ENCODE measurements at places on chromosomes 3 and 15.
A peak's percentile ranks its signal among the peaks of the same experiment; 100 is the strongest.

- DNase-seq, result no peak
Observed at GRCh38 chr3:178482981-178483380, 53.3 kb upstream of the KCNMB2 start.

DNA sequence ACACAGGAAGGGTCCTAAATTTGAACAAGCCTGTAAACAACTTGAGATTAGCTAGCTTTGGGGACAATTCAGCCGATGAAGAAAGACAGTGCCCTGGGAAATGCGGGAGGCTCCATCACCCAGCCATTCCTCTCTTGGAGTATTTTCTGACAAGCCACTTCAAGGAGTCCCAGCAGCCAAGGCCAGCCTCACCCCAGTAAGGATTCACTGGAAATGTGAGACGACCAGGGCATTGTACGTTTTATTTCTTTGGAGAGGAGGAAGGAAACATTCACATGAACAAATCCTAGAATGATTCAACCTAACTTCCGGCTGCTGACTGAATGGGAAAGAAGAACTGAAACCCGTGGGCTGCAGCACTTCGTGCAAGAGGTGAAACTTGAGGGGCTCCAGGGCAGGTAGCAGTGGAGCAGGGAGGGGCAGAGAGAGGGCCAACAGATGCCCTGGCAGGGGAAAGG, 116.4 kb upstream of the ARHGEF3 start:
- peak; percentile 61 for DNase-seq

DNA sequence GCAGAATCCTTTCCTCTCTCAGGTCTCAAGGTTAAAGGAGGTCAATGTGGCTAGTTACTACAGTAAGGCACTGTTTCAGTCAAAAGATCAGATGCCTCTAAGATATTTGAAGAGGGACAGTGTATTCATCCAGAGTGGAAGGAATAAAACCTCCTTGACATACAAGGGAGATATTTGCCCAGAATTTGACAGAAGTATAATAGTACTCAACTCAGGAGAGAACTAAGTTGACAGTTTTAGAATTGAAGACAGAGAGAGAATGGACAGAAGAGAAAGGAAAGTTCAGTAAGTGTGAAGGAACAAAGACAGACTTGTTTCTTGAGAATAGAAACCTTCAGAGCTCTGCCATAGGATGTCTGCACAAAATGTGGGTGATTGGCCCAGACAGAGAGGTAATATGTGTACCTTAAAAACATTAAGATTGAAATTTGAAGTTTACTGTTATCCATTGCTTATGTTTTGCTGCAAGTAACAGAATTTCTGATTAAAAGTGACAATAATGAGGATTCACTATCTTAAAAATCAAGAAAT, 507.1 kb downstream of the IGSF11 start:
- no peak for DNase-seq

- peak; percentile 38 for DNase-seq
Observed at GRCh38 chr3:59313365-59313764, 263.5 kb upstream of the CFAP20DC start.

DNA sequence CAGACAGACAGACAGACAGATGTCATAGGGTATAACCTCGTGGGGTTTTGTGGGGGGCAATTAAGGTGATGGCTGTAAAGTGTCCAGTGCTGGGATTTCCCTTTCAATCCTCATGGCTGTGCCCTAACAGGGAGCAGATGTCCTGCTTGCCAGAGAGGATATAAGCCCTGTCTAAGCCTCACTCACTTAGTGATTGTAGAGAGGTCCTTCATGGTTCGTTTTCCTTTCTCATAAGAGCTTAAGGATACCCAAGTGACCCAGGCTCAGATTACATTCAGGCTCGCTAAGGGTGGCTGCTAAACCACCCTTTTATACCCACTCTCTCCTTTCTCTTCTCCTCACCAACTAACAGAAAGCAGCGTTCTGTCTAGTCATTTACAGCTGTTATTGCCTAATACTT, 19.2 kb downstream of the LYSMD2 start:
- no peak for DNase-seq

- peak; percentile 48 for DNase-seq
Observed at GRCh38 chr3:140898340-140899180, 43.1 kb upstream of the SLC25A36 start.

DNA sequence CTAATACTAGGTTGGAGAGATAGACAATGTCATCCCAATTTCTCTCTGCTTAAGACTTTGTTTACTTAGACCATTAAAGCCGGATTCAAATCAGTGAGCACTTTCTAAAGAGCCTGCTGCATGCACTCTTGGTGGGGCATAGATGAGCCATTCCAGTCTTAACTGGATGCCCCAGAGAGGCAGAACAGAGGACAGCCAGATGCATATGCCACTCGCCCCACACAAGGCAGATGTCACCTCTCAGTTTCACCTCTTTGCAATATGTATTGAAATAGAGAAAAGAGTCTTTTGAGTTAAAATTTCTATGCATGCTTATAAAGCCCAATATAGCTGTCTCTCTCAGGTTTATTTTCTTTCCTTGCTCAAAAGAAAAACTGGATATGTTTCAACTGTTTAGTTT, 89.5 kb downstream of the LARS2 start:
- no peak for DNase-seq

DNA sequence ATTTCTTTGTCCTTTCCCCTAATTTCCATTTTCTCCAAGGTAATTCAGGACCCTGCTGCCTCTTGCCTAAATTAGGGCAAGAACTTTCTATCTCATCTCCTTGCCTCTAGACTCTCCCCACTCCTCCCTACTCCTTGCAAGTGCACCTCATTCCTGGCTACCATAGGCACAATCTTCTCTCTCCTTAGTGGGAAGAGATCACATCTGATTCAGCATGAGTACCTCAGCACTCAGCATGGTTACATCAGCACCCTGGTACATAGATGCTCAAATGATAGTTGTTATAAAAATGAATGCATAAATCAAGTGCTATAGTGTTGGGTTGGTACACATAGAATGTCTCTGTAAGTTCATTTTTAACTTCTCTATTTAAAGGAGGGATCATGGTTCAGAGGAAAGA, 313.4 kb upstream of the RASGRP1 start:
- DNase-seq, result no peak

- no peak for DNase-seq
Observed at GRCh38 chr3:13106308-13107001, 33.2 kb upstream of the IQSEC1 start.

GRCh38 chr3:123353850-123354233, 95.0 kb downstream of the ADCY5 start:
- DNase-seq, result no peak

GRCh38 chr3:10627884-10628572, 122.6 kb upstream of the ATP2B2 start:
- DNase-seq, result no peak

DNA sequence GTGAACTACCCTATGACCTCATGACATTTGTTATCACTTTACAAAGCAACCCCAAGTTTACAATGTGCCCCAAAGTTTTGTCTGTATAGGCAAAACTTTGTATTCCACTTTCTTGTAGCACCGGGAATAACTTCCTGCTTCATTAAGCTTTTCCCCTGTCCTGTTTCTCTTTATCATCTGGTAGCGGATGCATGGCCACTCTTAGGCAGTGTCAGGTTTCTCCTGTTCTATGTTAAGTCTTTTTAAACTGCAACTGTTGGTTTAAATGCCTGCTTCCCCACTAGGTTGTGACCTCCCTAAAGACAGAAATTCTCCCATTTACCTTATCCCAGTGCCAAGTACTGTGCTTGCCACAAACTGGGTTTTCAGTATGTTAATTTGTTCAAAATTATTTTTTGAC, 433.6 kb upstream of the DPH6 start:
- DNase-seq, result no peak

DNA sequence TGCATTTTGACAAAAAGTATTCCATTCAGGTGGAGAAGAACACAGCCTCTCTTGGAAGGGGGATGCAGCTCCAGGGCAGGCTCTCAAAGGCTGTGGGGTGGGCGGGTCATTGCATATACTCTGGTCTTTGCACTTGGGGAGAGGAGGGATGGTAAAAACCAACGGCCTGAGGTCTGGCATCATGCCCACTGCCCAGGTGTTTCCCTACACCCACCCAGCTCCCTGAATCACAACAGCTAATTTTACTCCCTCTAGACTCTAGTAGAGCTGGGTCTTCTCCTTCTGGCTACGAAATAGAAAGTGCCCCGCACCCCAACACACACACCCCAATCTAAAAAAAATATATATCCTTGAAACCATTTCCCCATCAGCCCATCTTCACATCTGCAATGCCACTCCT, 1.0 kb downstream of the MYLK start:
- peak; percentile 1 for DNase-seq

GRCh38 chr3:83890763-83891135, 1068.0 kb upstream of the CADM2 start:
- no peak for DNase-seq

GRCh38 chr3:10224794-10225665, 23.2 kb upstream of the TATDN2 start:
- peak; percentile 81 for DNase-seq

DNA sequence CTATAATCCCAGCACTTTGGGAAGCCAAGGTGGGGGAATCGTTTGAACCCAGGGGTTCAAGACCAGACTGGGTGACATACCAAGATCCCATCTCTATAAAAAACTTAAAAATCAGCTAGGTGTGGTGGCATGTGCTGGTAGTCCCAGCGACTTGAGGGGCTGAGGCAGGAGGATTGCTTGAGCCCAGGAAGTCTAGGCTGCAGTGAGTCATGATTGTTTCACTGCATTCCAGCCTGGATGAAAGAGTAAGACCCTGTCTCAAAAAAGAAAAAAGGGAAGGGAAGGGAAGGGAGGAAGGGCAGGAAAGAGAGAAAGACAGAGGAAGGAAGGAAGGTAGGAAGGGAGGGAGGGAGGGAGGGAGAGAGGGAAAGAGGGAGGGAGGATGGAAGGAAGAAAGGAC, 133.7 kb upstream of the LRRN1 start:
- DNase-seq, result no peak

DNA sequence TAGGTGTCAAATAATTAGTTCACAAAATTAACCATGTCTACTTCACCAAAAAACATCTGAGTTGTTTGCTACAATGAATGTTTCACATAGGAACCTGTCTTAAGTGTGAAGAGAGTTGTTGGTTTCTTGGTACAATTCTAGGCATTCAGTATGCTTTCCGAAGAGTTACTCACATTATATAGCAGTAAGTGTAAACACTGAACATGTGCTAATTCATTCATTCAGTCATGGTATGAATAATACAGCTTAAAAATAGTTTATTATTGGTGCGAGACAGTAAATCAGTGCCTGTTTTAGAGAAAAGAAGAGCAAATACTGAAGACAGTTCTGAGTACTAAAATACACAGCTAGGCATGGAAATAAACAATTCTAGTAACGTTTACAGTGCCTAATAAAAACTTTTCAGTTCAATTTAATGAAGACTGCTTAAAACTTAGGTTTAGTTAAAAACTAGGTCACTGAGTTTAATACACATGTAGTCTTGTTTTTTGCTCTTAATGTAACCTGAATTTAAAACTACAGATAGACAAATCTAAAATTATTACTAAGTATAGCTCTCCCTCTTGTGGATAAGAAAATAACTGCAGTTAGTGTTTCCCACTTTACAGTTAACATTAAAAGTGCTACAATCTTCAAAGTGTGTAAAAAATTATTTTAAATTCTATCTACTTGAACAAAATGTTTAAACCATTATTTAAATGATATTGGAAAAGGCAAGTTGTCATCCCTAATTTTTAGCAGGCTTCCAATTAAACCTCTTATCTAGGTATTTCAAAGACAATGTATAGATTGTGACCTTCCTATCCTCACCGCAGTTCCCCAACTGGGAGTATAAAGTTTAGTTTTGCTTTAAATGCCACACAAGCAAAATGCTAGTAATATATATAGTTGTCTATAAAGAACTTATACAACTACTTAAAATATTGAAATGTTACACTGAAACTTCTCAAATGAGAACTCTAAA, 20.1 kb upstream of the ZCWPW2 start:
- DNase-seq, result peak; percentile 84

- DNase-seq, result peak; percentile 31
Observed at GRCh38 chr3:134197681-134198261, 52.9 kb downstream of the RYK start.

DNA sequence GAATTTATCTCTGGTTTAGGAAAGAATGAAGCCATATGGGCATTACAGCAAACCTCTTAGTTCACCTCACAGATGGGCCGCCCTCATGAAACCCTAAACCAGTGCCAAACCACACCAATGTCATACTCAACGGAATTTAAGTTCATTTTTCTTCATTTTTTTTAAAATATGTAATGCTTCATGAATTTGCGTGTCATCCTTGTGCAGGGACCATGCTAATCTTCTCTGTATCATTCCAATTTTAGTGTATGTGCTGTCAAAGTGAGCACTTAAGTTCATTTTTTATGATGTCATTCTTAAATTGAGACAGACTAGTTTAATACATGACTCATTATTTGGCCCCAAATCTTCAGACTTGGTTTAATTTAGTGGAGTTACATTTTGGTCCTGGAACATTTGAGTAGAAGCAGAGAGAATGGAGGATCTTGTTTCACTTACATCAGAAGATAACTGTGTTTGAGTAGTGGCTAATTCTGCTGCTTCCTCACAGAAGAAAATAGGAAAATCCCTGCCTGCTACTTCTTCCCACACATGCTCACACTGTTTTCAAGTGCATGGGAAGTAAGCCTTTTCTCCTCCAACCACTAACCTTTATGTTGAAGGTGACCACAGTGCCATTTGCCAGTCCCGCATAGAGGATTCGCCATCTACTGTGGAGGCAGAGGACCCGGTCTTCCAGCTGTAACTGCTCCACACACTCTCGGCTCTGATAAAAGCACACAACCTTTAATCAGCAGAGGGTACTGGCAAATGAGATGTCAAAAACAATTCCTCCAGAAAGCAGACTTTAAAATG, 63.3 kb downstream of the ZNF106 start:
- peak; percentile 44 for DNase-seq

DNA sequence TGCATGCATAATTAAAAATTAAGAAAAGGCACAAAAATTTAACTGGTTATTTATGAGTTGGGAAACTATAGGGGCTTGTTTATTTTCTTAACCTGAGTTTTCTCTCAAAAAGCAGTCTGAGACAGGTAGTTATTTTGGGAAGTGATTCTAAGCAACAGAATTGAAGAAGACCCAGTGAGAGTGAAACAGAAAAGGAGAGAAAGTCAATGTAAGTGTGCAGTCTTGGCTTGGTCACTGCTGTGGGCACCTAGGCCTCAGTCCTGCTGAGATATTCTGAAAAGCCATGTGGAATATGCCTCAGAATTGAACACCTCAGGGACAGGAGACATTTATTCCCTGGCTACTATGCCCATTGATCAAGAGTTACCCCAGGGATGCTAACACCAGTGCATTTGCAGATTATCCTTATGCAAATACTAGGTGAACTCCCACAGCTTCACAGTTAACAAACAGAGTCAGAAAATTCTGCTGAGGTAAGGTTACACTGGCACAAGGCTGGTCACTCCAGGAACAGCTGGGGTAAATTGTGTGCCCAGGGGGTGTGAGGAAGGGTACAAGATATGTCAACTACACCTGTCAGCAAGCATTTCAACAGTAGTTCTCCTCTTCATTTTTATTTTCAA, 222.7 kb downstream of the EFHB start:
- DNase-seq, result no peak

GRCh38 chr15:79440355-79440908, 8.3 kb downstream of the MINAR1 start:
- no peak for DNase-seq

- DNase-seq, result no peak
Observed at GRCh38 chr3:171088496-171088895, 62.0 kb upstream of the SLC2A2 start.
